ENCODE measurements at places on chromosomes 5 and 9.

DNA sequence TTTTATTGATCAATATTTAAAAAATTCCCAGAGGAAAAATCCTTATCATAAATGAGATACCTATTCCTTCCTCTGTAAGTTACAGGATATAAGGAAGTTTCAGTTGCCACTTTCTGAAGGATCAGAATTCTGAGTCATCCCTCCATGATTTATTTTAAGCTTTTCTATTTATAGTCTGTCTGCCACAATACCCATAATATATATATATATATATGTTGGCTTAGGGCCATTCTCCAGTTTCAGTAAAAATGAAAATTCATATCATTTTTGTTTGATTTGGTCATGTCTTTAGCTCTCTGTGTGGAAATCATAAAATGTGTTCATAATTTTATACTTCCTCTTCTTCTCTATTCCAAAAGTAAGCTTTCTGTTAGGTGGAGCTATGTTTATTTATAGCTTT, 215.8 kb upstream of the CYLC2 start:
- DNase-seq: no peak

GRCh38 chr5:85760519-85760918, 857.2 kb upstream of the COX7C start:
- no peak for DNase-seq

- no peak for DNase-seq
These were observed 374.7 kb upstream of the WWC1 start for GRCh38 chr5:167916706-167917105.

- no peak for DNase-seq
These were observed 84.0 kb upstream of the SLC25A48 start for GRCh38 chr5:135750506-135750905.

- no peak for DNase-seq
These were observed 2.8 kb upstream of the NFIB start for GRCh38 chr9:14316602-14317300.

DNA sequence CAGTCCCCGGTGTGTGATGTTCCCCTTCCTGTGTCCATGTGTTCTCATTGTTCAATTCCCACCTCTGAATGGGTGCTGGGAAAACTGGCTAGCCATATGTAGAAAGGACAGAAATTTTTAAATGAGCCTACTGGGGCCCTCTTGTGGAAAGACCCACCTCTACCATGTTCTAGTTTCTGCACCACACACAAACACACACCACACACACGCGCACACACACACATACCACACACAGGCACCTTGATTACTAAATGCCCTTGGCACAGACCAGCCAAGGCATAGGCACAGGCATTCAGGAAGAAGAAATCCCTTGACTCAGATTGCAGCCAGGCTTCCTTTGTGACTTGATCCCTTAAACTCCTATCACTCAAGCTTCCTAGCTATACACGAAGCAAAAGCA, 60.5 kb downstream of the SIL1 start:
- DNase-seq: no peak

DNA sequence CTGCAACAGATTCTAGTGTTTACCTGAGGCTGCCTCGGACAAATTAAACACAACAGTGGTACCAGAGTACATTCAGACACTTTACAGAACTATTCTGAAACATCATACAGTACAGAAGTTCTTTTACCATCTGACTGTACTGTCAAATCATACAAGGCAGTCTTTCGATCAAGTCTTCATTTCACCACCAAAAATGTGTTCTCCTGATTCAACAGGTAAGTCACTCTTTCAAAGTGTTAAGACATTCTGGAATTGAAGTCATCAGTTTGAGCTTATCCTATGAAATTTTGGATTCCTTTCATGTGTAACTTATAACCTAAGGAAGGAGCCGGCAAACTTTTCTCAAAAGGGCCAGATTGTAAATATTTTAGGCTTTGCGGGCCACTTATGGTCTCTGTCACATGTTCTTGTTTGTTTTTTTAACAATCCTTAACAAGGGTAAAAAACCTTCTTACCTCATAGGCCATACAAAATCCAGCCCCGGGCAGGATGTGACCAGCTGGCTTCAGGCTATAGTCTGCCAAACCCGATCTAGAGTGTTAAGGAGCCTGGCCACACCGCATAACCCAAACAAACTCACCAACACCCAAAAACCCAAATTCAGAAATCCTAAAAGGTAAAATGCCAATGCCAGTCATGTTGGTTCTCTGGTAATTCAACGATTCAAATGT, 151.6 kb downstream of the DENND1A start:
- DNase-seq: no peak

- DNase-seq: no peak
These were observed 2.6 kb upstream of the CD14 start for GRCh38 chr5:140635291-140636257.

DNA sequence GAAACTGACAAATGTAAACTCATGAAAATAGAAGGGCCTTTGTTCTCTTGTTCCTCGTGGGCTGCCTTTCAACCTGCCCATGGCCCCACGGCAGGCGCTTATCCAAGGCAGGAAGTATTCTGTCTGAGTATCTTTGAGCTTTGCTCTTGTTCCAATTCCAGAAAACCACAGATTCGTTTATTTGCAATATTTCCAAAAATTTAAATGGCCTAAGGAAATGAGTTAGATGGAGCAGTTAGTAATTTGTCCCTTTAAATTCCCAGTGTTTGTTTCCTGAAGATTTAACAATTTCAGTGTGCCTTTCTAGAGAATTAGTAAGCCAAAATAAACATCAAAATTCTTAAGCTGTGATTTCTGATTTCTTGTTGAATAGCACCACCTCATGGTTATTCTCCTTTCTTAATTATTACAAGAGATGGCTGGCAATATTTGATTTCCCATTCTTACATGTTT, 299.4 kb upstream of the RASA1 start:
- no peak for DNase-seq

- DNase-seq: no peak
These were observed 61.7 kb upstream of the ZFR start for GRCh38 chr5:32506201-32506661.

DNA sequence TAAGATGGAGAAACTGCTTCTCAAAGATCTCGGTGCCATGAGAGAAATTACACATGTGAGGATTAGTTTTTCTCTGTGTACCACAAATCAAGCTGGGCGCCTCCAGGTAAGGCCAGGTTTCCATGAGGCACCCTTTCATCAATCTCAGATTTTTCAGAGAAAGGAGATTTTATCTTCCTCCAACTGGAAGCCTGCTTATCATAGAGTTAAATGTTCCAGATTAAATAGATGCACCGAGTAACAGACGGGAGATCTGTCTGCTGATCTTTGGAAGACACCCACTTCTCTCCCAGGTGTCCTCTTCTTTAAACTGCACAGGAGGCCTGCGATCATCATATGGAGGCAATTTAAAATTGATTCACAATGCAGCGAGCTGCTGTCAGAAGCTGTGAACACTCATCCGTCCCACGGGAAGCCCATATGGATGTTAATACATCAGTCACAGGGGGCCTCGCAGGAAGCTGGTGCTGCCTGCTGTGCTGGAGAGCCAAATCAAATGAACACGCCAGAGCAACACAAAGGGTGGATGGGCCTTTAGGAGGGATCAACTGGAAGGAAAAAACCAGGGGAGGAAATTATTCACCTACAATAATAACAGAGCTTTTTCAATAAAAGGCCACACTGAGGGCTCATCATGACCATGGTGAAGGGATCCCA, 93.3 kb downstream of the TLE1 start:
- no peak for DNase-seq

- no peak for DNase-seq
These were observed 53.7 kb downstream of the MARCHF3 start for GRCh38 chr5:126976520-126977172.

DNA sequence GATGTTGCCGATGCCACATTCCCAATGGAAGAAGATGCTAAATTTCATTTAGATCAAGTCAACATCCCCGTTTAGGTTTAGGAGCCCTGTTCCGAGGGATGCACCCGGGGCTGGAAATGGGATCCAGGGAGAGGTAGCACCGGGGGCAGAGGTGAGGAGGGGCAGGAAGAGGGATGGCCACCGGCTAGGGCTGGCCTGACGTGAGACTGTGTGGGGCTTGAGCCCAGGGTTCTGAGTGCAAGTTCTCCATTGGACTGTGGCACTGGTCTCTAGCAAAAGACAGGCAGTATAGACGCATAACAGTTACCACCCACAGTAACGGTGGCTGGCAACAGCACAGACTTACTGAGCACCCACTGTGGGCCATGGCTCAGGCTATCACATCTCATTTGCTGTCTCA, 209.0 kb upstream of the MVB12B start:
- DNase-seq: no peak

DNA sequence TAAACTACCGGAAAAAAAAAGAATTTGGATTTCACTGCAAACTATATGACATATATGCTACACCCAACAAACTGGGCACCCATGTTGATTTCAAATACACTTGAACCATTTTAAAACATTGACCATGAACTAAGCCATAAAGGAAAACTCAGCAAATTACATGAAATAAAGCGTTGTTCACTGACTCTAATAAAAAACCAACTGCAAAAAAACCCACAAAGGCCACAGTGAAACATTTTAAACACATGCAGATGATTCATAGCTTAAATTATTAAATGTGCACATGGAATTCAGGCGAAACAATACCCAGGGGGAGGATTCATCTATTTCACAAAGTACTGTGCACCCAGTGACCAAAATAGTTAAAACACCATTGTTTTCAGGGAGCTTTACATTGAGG, 33.3 kb downstream of the MTRR start:
- no peak for DNase-seq

- no peak for DNase-seq
These were observed 27.7 kb downstream of the FGF10 start for GRCh38 chr5:44361342-44362001.

DNA sequence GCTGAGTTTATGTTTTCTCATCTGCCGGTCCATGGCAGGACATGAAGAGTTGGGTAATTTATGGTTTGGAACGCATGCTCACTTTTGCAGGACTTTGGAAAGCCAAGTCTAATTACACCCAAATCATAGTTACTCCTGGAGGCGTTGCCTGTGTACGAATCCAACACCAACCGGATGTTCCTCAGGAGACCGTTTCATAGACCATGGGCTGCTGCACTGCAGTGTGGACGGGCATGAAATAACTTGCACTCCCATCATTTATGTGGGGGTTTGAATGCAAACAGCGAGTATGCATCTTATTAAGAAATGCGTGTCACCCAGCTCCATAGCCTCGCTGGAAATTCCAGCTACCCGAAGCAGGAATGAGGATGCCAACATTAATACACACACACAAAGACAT, 96.1 kb upstream of the IRX2 start:
- DNase-seq: no peak

GRCh38 chr5:129345213-129345924, 114.7 kb upstream of the ADAMTS19 start:
- DNase-seq: no peak

GRCh38 chr9:136031094-136031493, 64.0 kb downstream of the NACC2 start:
- no peak for DNase-seq

GRCh38 chr9:74946686-74947085, 6.0 kb downstream of the C9orf40 start:
- no peak for DNase-seq

DNA sequence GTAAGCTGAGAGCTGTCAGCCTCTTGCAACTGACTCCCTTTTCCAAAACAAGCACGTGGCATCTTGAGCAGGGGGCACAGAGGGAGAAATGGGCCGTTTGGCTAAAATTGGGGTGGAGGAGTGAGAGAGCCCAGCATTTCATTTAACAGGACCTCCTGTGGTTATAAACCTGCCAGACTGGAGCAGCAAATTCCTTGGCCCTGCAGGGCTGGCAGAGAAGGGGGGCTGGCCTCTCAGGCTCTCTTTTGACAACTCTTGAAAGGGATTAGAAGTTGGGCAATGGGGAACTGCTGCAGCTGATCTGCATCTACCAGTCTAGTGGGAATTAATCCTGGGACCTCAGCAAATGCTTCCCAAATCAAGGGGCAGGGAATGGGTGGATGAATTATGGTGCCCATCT, 7.2 kb upstream of the POU4F3 start:
- no peak for DNase-seq

- no peak for DNase-seq
These were observed 128.3 kb downstream of the DOCK2 start for GRCh38 chr5:169765176-169765996.

DNA sequence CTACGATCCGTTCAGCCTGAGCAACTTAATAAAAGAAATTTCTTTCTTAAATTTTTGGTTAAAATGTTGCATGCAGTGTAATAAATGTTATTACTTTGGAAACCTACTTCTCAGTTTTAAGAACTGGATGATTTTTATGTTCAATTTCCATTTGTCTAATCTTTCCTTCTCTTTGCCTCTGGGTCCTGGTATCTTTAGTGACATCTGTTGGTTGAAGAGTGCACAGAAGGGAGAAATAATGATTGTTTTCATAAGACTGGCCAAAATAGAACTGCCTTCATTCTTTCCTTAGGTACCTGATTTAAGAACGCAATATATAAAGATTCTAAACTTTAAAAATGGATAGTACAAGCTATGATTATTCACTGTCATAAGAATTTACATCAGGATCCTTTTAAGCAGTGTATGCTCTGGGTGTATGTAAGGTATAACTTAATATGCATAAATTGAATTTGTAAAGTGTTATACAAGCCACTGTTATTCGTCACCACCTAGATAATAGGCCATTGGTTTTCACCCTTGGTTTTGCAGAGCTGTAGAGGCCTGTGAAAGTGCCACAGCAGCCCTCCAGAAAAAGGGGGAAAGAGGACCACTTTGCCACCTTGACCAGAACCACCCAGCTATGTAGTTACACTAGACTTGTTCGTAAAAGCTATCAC, 82.8 kb upstream of the TLX3 start:
- no peak for DNase-seq

DNA sequence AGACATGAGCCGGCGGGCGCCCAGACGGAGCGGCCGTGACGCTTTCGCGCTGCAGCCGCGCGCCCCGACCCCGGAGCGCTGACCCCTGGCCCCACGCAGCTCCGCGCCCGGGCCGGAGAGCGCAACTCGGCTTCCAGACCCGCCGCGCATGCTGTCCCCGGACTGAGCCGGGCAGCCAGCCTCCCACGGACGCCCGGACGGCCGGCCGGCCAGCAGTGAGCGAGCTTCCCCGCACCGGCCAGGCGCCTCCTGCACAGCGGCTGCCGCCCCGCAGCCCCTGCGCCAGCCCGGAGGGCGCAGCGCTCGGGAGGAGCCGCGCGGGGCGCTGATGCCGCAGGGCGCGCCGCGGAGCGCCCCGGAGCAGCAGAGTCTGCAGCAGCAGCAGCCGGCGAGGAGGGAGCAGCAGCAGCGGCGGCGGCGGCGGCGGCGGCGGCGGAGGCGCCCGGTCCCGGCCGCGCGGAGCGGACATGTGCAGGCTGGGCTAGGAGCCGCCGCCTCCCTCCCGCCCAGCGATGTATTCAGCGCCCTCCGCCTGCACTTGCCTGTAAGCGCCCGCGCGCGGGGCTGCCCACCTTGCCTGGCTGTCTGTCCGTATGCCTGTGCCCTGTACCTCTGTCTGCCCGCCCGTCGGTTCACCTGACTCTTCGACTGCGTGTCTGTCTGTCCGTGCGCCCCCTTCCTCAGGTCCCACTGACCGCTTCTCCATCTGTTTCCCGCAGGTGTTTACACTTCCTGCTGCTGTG, 412 bp downstream of the FGF18 start:
- no peak for DNase-seq

DNA sequence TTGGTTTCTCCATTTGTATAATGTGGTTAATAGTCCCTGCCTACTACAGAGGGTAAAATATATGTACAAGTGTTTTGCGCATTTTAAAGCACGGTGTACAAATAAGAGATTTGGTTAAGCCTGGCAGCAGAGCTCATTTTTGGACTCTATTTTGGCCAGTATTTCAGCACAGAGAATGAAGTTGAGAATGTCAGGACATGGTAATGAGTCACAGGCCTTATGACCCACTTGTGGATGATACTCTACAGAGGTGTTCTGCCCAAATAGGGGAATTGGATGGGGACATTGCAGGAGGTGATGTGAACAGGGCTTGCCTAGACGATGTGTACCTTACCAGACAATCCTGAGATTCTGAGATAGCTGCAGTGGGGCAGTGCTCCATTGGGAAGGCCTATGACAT, 50.6 kb downstream of the MELK start:
- no peak for DNase-seq
